ENCODE measurements at places on chromosomes 7 and 10.
A peak's percentile ranks its signal among the peaks of the same experiment; 100 is the strongest.

- no peak for DNase-seq
Measured at GRCh38 chr7:3198316-3198715, 102.7 kb upstream of the SDK1 start.

- DNase-seq, result no peak
Measured at GRCh38 chr7:39746103-39746819, 122.9 kb downstream of the RALA start.

DNA sequence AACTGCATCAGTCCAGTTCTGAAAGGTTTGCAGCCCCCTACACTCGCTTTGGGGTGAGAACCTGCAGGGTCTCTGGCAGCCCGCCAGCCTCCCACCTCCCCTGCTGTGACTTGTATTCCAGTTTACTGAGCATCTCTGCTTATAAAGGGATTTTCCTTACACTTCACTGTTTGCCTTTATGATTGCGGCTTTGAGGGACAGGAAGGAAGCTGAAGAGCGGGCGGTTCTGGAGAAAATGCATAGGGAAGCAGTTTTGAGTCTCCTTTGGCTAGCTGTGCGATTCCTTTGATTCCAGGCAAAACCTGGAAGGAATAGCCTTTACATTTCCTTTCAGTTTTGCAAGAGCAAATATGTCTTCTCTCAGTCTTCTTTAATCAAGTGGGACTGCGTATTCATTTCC lies 65.0 kb upstream of the TRIM8 start:
- DNase-seq, result no peak

- no peak for DNase-seq
Measured at GRCh38 chr7:723541-723940, 3.0 kb upstream of the DNAAF5 start.

- no peak for DNase-seq
Measured at GRCh38 chr10:67004690-67005089, 78.9 kb downstream of the LRRTM3 start.

DNA sequence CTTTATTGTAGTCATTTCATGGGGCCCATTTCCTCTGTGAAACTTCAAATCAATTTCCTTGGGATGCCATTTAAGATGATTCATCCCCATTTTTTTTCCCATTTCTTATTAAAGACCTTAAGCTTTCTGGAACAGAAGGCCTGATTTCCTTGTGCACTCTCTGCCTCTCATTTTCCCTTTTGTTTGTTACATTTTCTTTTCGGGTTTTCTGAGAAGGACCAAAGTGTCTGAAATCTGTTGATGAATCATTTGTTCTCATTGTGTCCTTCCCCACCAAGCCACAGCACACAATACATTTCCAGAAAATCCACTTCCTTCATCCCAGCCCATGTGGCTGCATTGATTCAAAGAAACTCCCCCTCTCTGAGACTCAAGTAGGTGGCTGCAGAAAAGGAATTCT lies 372.4 kb downstream of the SFMBT2 start:
- DNase-seq, result no peak

DNA sequence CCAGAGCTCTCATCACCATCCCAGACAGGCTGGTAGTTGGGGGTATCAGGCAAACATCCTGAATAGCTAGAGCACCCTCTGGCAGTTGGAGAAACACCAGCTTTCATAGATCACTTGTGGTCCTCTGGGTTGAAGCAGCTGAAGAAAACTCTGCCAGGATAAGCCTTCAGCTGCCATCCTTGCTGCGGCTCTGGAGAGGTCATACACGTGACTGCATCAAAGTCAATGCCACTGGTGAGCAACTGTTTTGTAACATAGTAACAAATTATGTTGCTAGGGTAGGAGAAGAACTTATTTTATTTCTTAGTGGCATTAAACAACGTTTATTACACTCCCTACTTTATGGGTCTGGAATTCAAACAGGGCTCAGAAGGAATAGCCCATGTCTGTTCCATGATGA lies 19.2 kb upstream of the PANK1 start:
- DNase-seq, result no peak

DNA sequence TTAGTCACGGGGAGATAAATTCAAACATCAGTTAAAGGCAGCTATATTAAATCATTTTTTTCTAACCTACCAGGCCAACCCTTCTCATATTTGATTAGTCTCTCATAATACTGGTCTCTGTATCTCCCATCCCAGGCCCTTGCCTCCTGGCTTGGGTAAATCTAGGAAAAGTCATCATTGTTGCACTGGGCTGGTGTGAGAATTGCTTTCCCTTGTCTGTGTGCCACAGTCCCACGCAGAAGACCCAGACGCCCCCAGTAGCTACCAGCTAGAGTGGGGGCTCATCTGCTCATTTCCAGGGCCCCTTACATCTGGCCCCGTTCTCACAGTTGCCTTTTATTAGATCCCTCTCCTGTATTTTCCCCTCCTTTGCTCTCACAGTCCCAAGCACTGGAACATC lies 67.6 kb upstream of the VIPR2 start:
- no peak for DNase-seq

DNA sequence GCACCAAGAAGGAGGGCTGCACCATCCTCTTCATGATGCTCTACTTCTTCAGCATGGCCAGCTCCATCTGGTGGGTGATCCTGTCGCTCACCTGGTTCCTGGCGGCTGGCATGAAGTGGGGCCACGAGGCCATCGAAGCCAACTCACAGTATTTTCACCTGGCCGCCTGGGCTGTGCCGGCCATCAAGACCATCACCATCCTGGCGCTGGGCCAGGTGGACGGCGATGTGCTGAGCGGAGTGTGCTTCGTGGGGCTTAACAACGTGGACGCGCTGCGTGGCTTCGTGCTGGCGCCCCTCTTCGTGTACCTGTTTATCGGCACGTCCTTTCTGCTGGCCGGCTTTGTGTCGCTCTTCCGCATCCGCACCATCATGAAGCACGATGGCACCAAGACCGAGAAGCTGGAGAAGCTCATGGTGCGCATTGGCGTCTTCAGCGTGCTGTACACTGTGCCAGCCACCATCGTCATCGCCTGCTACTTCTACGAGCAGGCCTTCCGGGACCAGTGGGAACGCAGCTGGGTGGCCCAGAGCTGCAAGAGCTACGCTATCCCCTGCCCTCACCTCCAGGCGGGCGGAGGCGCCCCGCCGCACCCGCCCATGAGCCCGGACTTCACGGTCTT lies 1.9 kb downstream of the FZD1 start:
- DNase-seq, result no peak

DNA sequence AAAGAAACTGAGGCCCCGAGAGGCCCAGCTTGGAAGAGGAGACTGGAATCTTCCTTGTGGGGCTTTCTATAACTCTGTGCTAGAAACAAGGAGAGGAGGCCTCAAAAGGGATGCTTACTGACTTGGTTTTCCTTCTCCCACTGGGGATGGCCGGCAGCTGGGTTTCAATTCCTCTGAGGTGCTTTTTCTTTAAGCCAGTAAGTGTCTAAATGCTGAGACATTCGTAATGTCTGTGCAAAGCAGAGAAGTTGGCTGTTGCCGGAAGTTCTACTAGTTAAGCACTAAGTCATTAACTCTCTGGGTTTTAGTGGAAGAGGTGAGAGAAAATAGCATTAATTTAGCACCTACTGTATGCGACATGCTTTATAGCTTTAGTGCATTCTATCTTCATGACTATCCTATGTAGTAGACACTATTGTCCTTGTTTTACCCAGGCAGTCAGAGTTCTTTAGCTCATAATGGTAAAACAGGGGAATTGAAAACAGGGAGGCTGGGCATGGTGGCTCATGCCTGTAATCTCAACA lies 135.2 kb downstream of the RGS10 start:
- no peak for DNase-seq

DNA sequence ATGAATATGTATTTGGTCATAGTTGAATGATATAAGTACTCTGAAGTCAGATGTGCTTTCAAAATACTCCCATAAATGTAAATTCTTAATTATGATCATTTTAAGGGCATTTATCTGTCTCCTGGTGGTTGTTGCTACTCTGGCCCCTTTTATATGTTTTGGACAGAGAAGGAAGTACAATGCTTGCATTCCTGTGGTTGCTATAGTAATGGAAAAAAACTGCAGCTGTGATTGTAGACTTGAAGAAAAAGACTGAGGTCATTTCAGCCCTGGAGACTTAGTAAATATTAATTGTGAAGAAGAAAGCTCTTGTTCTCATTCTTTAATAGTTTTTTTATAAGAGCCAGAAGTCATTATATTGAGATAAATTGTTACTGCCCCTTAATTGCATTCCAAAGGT lies 70.2 kb upstream of the FERD3L start:
- DNase-seq, result no peak

- DNase-seq, result no peak
Measured at GRCh38 chr7:109864230-109864629, 1226.7 kb upstream of the LRRN3 start.

DNA sequence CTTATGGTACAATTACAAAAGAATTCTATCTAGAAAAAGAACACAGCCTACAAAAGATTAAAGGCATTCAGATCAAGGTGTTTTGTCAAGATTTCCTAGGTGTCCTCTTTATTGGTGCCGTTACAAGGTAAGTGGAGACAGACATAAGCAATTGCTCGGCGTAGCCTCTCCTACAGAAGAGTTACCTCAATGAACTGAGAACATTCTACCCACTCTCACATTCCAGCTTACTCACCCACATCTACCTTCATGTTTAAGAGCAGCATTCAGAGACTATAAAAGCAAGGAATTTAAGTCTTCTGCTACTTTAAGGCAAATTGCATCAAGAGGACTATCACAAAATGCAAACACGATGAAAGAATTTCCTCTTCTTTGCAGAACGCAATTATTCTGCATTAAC lies 29.5 kb downstream of the MPP7 start:
- no peak for DNase-seq

DNA sequence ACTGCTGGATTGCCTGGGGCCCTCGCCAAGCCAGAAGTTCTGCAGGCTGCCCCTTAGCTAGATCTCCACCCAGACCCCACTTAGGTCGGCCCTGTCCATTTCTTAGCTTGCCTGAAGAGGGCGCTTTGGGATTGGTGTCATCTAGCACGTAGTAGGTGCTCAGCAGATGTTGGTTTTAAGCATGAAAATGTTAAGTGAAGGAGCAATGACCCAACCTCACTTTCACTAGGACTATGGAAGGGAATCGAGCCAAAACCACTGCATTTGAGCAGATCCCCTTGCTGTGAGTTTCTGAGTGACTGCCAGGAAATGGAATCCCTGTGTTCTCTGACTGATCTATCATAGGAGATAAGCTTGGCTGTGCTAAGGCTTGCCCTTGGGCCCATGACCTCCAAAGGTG lies 131.7 kb upstream of the EEPD1 start:
- DNase-seq, result no peak

DNA sequence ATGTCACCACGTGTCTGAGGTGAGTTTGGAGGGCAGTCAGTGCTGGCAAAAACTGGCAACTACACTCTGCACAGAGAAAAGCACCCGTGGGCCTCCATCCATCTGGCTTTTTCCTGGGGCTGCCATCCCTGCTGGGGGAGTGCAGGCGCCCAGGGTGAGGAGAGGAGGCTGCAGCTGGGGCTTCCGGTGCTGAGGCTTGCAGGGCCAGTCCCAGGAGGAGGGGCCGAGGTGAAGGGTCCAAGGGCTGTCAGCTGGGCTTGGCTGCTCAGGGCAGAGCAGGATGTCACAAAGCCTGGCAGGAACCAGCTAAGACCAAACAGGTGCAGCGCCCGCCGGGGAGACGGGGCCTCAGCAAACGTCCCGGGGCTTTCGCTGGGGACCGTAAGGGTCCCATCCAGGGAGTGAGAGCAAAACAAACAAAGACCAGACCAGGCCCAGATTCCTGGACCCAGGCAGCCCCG lies 77.2 kb downstream of the CFAP46 start:
- DNase-seq, result no peak

DNA sequence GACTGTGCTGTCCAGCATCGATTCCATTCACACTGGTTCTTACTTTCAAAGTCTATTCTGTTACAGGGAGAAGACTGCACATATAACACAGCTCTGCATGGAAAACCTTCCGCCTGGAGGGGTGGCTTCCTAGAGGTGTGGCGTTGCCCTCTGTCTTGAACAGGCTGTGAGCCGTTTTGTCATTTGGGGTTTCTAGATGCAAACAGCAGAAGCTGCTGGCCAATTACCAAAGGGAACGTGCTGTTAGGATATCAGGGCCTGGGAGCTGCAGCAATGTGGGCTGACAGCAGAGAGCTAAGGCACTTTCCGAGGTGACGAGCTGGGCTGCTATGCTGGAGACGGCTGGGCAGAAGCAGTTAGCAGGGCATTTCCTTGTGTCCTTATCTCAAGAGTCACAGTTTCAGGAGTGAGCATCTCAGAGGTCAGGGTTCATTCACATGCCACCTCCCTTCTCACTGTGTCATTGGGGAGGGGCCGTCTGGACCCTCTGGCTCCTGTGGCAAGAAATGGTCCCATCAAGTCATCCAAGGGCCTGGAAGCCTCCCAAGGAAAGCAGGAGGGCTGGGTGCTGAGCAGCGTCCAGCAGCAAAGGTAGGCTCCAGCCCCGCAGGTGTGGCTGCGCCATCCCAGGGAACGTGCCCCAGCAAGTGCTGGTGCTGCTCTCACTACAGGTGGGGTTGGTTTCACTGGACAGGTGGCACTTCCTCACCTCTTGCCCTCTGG lies 106.5 kb downstream of the WDR37 start:
- no peak for DNase-seq

GRCh38 chr7:27160546-27161213 lies 4.2 kb upstream of the HOXA7 start:
- peak; percentile 82 for DNase-seq

- no peak for DNase-seq
Measured at GRCh38 chr7:125122173-125122572, 192.5 kb upstream of the POT1 start.

DNA sequence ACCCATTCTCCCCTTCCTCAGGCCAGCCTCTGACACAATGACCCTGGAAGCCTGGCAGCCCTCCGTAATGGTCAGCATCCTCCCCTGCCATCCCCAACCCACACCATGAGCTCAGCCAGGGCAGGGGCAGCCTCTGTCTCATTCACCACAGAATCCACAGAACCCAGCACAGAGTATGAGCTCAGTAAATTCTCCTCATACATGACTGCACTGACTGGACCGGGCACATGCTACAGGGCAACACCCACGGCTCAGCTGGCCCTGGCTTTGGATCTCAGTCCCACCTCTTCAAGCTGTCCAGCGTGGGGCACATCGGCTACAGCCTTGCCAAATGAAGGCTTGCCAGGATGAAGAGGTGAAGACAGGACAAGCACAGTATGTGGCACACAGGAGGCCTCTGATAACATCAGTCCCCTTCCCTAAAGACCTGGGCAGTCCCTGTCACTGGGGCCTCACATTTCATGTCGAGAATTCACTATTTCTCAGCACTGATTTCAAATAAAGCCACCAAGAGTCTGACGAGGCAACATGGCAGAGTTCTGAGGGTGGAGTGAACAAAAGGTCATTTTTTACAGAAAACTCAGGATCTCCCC lies 7.9 kb downstream of the GPRIN2 start:
- DNase-seq, result no peak

DNA sequence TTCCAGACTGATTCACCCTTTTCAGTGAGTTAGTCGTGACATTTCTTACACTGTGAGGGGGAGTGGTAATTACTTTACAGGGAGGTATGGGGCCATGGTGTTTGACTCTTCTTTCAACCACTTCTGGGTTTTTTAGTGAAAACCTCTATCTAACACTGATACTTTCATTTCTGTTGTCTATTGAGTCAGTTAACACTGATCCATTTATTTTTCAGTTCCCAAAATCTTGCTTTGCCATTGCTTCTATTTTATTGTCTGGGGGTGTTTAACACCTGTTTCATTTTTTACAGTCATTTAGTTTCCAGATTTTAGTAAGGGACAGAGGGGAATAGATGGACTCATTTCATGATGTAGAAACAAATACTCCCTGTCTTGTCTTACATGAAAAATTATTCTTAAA lies 61.5 kb downstream of the HELLS start:
- no peak for DNase-seq

- no peak for DNase-seq
Measured at GRCh38 chr10:78531088-78531487, 497.4 kb downstream of the RPS24 start.

Data from GM18507 (cell line).